ENCODE measurements at places on chromosomes 12 and 14. TPM values are rescaled to one million over a fixed set of nuclear protein-coding genes. Genes with fewer than 3 reads are reported as not detected.
A peak's percentile ranks its signal among the peaks of the same experiment; 100 is the strongest.

ZNF26 gene
- total RNA-seq = 9.4 TPM

- peak; percentile 19 for DNase-seq
These were observed 321.4 kb upstream of the LRFN5 start for GRCh38 chr14:41285186-41285748.

G2E3 gene
- total RNA-seq = 14.7 TPM

- peak; percentile 13 for DNase-seq
These were observed 23.1 kb downstream of the BICDL1 start for GRCh38 chr12:120012067-120012621.

DNA sequence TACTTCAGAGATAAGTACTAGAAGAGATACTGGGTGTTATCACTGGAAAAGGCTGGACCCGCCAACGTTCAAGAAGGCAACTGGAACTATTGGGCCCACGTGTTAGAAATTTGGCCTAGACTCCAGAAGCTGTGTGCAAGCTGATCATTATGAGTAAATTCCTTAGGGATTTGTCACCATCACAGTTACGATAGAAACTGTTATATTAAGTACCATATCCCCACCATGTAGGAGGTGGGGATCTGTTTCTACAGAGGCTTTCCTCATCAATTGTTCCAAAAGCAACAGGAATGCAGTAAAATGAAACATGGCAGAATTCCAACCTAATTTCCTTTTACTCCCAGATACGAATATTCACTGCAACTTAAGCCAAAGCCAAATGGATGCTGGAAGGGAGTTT is 170.7 kb downstream of the NOVA1 start:
- peak; percentile 75 for DNase-seq

GRCh38 chr14:61140271-61140670 is 140.9 kb downstream of the TMEM30B start:
- DNase-seq = no peak

GRCh38 chr12:129635021-129635685 is 268.7 kb downstream of the TMEM132D start:
- no peak for DNase-seq

GRCh38 chr12:129202109-129202814 is 349.0 kb downstream of the GLT1D1 start:
- DNase-seq = peak; percentile 23

KRT71 gene
- total RNA-seq = not detected

- DNase-seq = peak; percentile 51
These were observed 34.5 kb upstream of the FRS2 start for GRCh38 chr12:69435644-69436043.

- no peak for DNase-seq
These were observed 12.2 kb downstream of the DEGS2 start for GRCh38 chr14:100147181-100147631.

- no peak for DNase-seq
These were observed 141.4 kb upstream of the TMPO start for GRCh38 chr12:98374007-98374406.

SERPINA10 gene
- not detected for total RNA-seq

DBX2 gene
- total RNA-seq = not detected

ASIC1 gene
- 1.8 TPM for total RNA-seq

- DNase-seq = no peak
These were observed 78.9 kb downstream of the DDX51 start for GRCh38 chr12:132065203-132065602.

GRCh38 chr14:89283327-89284060 is 133.5 kb downstream of the FOXN3 start:
- DNase-seq = no peak

DNA sequence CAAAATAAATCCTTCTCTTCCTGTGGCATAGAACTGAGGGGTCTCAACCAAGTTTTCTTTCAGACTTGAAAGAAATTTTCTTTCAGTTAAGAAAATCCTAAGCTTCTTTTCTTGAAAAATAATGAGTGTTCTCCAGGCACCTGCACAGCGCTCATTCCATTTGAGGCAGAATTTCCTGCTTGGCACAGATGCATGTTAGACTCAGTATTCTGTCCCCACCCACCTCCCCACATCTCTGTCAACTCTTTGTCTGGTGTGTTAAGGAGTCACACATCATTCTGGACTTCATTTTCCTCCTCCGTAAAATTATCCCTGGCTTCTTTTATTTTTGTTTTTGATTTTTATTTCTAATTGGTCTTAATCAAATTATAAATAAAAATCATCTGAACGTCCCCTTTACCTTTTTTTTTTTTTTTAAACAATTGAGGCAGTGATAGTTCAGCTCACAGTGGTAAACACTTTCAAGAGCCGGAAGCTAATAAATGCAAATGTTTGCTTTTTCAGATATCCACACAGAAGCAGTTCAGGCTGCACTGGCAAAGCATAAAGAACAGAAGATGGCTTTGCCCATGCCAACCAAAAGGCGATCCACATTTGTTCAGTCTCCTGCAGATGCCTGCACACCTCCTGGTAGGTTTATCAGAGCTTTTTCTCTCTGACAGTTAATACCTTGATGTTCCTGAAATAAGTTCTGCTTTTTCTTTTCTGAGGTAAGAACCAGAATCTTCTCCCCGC is 104.0 kb upstream of the ATF1 start:
- no peak for DNase-seq

- peak; percentile 24 for DNase-seq
These were observed 125.6 kb downstream of the PDE3A start for GRCh38 chr12:20493934-20494333.

DNA sequence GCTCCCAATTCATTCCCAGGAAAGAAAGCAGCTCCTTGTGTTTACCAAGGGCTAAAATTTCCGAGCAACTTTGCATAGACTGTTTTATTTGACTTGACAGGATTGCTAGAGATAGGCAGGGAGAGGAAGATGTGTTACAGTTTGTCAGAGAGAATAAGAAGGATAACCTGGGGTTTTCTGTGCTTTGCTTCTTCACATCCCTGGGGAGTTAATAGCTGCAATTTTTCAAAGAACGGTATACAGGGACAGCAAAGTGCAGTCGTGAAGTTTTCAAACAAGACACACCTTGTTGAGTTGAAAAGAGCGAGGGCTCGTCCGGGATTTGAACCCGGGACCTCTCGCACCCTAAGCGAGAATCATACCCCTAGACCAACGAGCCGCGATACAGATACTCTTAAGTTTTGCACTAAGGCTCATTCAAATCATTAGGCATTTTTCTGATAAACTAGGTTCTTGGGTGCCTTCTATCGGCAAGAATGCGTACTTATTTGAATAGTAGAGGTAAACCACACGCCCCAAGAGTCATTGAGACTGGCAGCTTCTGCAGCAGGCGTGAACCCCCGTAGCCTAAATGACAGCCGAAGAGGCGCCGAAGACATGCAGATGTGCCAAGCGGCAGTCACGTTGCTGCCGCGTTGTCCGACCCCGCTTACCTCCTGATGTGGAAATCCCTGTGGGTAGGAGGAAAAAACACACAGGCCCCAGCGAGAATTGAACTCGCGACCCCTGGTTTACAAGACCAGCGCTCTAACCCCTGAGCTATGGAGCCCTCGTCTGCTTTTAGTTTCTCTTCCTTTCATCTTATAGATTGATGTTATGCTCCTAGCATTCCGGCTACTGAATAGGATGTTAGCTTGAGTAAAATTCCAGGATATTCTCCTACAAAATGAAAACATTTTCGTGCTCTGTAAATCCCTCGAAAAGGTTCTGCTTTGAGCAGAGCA is 22.2 kb upstream of the RNASE12 start:
- peak; percentile 97 for DNase-seq

NUAK1 gene
- 4.6 TPM for total RNA-seq

MMP19 gene
- total RNA-seq = 7.1 TPM

DNA sequence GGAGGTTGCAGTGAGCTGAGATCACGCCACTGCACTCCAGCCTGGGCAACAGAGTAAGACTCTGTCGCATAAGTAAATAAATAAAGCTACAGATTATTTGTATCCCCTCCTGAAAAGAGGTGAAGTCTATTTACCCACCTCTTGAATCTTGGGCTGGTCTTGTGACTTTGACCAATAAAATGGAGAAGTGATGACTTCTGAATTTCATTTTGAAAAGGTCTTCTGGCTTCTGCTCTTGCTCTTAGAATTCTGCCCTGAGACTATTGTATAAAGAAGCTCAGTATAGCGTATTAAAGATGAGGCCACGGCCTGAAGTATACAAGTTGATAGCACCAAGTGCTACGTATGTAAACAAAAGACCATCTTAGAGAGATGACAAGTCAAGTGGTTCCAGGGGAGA is 88.3 kb upstream of the AMN1 start:
- DNase-seq = no peak

FAM216A gene
- 14.9 TPM for total RNA-seq

- DNase-seq = peak; percentile 58
These were observed 27.9 kb downstream of the TMCC3 start for GRCh38 chr12:94622475-94622874.

- no peak for DNase-seq
These were observed 388.7 kb downstream of the NUAK1 start for GRCh38 chr12:105750096-105750495.

- no peak for DNase-seq
These were observed 12.6 kb downstream of the NRDE2 start for GRCh38 chr14:90319173-90319572.

DNA sequence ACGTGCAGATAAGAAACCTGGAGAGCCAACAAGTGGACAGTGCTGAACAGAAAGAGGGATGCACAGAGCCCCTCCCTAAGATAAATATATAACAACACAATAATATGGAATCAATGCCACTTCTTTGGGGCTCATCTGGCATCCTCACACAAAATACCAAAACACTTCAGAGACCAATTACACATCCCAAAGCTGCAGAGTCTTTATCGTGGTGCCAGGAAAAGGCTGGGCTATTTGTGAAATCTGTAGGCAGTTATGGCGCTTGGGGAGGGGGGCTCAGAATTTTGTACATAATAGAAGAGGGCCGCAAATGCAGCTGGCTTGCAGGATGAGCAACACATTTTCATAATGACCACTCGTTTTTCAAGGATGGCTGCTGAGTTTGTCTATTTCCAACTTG is 160.4 kb upstream of the NOS1 start:
- DNase-seq = no peak

GRCh38 chr14:78847801-78848200 is 677.6 kb downstream of the NRXN3 start:
- DNase-seq = no peak

DNA sequence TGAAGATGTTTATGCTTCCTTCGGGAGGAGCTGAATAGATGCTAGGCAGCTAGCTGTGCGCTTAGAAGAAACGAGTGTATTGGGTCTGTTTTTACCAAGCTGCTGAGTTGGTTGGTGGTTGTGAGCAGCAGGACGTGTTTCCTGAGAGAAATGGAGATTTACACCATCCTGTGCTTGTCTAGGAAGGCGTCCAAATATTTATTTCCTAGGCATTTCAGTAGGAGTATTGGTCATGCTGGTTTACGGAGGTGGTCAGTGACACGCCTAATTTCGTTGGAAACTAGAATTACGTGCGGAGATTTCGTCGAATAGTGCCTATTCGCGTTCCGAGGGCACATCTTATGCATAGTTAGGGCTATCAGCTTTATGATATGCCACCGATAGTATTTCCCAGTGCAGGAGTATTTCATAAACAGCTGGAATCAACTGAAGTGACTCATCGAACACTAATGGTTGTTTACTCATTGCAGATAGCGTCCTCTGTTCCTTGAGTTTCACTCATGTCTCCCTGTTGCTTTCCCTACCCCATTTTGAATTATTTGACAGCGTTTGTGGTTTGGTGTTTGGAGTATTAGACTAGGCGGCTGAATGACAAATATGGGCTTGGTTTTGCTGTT is 780 bp downstream of the TBC1D15 start:
- DNase-seq = peak; percentile 73

- no peak for DNase-seq
These were observed 392.0 kb downstream of the RPL10L start for GRCh38 chr14:46259536-46259935.

- no peak for DNase-seq
These were observed 59.4 kb upstream of the TUNAR start for GRCh38 chr14:95817271-95817670.

GRCh38 chr12:54360717-54361456 is 3.4 kb downstream of the GPR84 start:
- DNase-seq = peak; percentile 82

NKX2-1 gene
- not detected for total RNA-seq

DNA sequence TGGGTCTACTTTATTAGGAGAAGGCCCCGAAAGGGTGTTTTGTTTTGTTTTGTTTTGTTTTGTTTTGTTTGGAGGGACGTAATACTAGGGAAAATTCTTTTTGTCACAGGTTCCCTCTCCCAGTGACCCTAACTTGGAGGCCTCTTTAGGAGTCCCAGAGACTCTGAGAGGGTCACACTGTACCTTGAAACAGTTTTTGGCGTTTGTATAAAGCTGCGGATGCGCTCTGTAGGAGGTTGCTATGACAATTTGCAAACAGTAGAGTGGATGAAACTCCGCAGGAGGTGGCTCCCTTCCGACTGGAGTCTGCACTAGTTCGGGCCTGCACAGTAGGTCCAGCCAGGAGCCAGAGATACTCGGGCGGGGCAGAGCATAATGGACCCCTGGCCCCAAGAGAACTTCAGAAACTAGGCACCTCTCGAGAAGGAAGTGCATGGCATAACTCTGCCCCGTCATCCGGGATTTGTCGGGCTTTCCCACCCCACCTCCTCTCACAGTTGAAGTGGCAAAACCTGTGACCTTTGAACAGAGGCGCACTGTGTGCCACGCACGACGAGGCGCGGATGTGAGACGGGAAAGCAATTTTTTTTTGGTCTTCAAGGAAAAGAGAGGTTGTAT is 1.3 kb upstream of the DYRK2 start:
- DNase-seq = no peak

ALDH1L2 gene
- 35.7 TPM for total RNA-seq

Data from fibroblast of lung (primary cell).